NAMALWA (cell line): ENCODE measurements at places on chromosomes 4 and X.

DNA sequence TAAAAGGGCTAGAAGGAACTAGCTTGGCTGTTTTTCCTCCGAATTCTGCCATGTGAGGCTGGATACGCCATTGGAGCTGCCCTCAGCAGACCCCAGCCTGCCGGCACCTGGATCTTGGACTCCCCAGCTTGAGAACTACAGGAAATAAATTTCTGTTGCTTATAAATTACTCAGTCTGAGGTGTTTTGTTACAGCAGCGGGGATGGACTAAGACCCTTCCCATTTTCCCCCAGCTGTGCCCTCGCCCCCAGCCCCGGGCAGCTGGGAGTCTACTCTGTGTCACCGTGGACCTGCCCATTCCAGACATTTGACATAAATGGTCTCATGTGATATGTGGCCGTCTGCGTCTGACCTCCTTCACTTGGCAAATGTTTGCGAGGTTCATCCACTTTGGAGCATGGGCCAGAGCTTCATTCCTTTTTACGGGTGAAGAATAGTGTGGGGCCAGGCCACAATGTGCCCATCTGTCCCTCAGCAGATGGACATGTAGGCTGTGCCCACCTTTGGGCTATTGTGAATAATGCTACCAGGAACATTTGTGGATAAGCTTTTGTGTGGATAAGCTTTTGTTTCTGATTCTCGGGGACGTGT, 30.7 kb upstream of the SPON2 start:
- DNase-seq: no peak

DNA sequence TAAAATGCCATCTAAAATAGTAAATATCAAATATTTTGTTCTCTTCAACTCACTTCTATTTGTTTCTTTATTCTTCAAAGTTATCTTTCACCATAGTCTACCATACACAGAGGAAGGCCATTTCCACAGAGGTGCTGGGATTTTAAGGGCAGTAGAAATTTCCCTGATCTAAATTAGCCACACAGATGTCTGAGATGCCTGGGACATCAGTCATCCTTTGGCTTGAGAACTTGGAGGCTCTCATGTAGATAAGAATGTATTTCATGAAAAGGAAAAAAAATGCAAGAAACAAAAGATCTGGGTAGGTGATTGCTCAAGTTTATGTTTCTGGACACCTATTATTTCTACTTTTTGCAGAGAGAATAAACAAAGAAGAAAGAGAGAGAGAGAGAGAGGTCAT, 1008.2 kb downstream of the NLGN4X start:
- no peak for DNase-seq

- DNase-seq: no peak
These were observed 73.6 kb upstream of the TBC1D9 start for GRCh38 chr4:140829825-140830224.

- DNase-seq: no peak
These were observed 86.4 kb upstream of the SORBS2 start for GRCh38 chr4:185898413-185898812.

GRCh38 chr4:183563874-183564273, 59.0 kb downstream of the ING2 start:
- DNase-seq: no peak

DNA sequence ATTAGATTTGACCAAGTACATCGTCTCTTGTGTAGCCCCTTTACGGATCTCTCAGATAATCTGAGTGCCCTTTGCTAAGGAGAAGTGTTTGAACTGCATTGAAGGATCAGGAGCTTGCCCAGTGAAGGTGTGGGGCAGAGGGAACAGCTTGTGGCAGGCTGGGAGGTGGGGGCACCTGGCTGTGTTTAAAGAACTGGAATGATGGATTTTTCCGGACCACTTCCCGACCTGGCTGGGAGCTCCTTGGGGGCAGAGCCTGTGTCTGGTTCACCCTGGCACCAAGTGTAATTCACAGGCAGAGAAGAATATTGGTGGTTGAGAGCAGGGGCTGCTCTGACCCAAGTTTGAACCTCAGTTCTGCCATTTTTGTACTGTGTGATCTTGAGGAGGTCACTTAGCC, 18.5 kb downstream of the TBC1D14 start:
- no peak for DNase-seq

DNA sequence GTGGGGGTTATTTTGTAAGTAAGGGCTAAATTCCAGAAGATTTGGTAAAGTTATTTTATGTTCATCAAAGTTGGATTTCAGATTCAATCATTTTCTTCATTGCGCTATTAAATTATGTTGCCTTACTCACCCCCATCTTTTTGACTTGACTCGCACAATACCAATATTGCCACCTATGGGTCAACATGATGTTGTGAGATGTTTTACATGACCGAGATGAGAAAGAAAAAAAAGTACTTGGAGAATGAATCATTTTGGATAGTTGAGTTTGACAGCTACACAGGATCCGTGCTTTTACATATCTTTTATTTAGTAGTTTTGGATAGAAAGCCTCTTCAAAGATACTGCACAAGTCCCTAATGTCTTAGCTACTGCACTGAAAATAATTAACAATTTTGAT, 224.2 kb upstream of the EMCN start:
- peak; percentile 63 for DNase-seq

GRCh38 chrX:7334253-7334935, 186.4 kb upstream of the PUDP start:
- DNase-seq: no peak

DNA sequence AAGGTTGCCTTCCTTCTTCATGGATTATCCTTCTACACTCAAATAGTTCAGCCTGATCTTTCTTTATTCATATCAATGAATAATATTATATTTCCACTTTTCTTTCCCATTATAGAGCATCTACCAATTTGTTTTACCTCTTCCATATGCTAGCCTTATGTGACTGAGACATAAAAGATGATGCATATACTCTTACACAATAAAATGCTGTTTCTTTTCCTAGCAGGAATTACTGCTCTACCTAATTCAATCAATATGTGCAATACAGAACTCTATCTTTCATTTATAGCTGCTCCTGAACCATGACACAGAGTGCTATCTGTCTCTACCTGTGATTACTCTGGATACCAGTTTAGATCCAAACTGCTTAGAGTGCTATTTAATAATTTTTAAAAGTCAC, 2334.0 kb downstream of the PCDH7 start:
- no peak for DNase-seq

DNA sequence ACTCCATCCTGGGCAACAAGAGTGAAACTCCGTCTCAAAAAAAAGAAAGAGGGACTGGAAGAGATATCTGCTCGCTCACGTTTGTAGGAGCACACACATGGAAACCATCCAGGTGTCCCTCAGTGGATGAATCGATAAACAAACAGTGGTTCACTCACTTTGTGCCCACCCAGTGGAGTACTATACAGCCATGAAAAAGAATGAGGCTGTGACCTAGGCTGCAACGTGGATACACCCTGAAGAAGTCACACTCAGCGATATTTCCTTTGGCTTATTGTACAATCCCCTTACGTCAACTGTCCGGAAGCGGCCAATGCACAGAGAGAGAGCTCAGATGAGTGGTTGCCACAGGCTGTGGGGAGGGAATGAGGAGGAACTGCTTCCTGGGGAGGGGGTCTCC, 82.3 kb upstream of the PPP2R3B start:
- no peak for DNase-seq

DNA sequence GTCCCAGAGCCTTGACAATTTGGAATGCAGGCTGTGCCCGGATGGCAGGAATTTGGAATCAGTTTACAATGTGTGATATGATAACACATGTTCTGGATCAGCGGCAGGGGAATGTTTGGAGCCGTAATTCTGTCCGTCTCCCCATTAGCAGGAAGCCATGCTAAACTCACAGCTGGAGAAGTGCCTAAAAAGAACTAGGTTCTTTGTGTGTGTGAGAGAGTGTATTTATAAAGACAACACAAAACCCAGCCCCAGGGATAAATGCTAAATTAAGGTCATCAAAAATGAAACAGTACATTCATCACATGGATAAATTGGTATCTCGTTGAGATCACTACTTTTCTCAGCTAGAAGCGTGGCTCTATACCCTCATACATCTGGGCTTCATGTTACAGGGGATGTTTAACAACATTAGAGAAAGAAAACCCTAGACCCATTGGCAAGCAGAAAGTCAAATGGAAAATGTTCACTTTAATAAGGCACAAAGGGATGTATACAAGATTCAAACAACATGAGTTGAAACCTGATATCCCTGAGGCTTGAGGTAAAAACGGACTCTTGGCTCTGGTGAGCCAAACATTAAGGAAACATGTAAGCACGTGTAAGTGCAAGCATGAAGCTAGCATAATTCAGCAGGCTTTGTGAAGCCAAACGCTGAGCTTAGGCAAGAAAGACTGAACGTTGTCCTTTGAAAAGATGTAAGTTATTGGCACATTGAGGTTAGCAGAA, 18.0 kb upstream of the TMEM131L start:
- DNase-seq: no peak

GRCh38 chrX:100076031-100076430, 334.0 kb downstream of the PCDH19 start:
- DNase-seq: no peak

DNA sequence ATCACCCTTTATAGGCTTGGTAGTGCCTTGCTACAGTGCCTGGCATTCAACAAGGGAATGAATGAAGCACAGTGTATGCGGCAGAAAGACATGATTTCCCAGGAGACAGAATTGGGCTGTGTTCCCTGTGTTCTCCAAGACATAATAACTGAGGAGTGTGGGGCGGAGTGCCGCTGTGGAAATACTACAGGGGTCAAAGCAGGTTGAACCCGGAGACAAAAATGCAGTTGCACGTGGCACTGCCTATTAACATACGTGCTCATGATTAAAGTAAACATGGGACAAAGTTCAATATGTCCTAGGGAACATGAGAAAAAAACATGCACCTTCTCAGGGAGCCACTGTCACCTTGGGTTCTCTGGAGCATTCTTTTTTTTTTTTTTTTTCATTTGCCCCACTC, 820.8 kb downstream of the RPA4 start:
- DNase-seq: no peak
